Tibial nerve (tissue), 4 donors: ENCODE measurements at places on chromosomes 6 and 20. TPM values are rescaled to one million over a fixed set of nuclear protein-coding genes. Genes with fewer than 3 reads are reported as not detected.

Gene CRYBG1
- total RNA-seq, result 7.3 TPM

Gene FAM83C
- total RNA-seq, result not detected

DNA sequence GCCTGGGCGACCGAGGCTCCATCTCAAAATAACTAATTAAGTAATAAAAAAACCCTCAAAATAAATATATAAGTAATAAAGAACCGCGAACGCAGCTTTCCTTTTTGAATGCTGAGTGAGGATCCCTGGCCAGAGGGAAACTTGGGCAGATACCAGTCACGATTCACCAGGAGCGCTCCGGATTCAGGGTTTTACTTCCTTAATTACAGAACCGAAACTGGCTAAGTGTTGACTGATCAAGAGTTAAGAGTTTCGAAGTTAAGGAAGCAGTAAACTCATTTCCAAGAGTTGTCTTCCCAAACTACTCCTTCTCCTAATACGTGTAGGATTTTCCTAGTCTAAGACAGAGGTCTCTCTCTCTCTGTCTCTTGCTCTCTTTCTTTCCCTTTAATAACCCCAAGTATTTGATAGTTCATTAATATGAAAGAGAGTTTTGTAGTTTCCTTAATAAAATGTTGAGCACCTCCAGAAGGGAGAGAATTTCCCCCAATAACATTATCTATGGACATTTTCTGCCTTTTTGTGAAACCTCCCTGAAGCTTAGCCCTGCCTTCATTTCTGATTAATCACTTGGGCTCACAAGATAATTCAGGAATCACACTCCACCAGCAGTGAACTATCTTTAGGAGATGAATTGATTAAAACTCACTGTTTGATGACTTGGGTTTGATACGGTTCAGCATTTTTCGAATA is 61.4 kb upstream of the ZNF217 start:
- DNase-seq, result no peak

DNA sequence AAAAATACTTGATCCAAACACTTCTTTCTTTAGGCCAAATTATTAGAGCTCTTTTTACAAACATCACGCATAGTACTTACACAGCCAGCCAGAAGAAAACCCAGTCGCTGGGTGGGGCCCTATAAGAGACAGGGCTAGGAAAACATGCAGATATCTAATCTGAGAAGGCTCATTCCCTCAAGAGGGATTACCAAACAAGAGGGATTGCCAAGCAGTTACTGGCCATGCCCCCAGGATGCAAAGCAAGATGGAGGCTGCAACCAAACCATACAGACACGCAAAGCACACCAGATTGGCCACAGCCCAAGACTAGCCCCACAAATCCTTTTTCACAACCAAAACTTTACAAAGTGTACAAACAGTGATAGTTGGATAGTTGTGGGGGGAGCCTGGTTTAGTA is 1235.4 kb upstream of the GJE1 start:
- DNase-seq, result no peak

DNA sequence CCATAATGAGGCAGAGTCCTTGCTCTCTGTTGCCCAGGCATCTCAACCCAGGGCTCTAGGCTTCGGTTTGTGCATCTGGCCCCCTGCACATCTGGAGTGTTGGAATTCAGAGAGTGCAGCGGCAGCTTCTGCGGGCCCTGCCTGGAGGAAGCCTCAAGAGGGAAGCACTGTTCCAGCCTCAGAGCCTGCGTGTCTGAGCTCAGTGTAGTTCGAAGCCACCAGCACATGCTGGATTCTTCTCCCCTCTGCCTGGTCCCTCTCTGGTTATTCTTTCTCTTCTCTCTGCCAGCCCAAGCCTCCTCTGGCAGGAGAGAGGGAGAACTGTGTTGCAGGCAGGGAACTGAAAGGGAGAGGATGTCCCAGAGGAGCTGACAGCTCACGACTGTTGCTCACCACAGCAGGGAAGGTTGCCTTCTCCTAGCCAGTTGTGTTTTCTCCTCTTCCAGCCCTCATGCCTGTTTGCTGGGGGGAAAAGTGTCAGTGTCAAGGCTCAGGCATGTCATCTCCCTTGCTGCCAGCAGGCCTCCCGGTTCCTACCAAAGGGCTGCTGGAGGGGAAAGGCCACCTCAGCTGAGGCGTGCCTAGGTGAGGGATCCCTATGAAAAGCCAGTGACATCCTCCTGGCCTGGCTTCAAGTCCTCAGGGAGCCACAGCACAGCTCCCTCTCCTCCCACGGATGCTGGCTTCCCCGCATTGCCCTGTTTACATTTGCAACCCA is 126.0 kb upstream of the LRFN2 start:
- DNase-seq, result no peak

GRCh38 chr6:35093118-35093445 is 48.1 kb downstream of the TCP11 start:
- DNase-seq, result no peak

DNA sequence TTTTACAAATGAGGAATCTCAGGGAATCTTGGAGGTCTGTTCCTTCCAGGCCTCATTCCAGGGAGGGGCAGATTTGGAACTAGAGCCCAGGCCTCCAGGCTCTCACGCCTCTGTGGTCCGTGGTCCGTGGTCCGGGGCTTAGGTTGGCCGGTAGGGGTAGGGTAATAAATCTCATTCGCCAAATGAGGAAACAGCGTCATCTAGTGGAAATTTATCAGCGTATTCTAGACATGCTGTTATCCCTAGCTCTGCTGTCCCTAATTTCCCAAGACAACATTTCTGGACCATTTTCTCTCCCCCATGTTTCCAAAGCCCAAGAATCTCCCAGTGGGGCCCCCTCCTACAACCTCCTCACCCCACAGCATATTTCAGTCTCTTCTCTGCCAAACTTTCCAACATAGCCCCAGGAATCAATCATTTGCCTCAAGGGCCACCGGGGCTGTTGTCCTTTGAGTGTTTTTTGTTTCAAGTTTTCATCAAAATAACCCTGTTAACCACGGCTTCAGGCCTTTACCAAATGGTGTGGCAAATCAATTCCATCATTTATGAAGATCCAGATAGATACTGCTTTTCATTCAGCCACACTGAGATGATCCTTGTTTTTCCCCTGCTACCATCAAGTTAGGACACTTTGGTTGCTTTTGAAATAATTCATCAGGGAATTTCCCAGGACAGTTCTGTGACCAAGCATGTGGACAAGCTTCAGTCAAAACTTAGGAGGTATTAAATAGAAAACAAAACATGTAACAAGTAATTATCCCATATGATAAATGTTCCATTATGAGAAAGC is 126.8 kb downstream of the ALDH8A1 start:
- no peak for DNase-seq

GRCh38 chr20:39961637-39962244 is 727.3 kb downstream of the MAFB start:
- no peak for DNase-seq

- DNase-seq, result no peak
These were observed 537.9 kb upstream of the JARID2 start for GRCh38 chr6:14707971-14708465.

DNA sequence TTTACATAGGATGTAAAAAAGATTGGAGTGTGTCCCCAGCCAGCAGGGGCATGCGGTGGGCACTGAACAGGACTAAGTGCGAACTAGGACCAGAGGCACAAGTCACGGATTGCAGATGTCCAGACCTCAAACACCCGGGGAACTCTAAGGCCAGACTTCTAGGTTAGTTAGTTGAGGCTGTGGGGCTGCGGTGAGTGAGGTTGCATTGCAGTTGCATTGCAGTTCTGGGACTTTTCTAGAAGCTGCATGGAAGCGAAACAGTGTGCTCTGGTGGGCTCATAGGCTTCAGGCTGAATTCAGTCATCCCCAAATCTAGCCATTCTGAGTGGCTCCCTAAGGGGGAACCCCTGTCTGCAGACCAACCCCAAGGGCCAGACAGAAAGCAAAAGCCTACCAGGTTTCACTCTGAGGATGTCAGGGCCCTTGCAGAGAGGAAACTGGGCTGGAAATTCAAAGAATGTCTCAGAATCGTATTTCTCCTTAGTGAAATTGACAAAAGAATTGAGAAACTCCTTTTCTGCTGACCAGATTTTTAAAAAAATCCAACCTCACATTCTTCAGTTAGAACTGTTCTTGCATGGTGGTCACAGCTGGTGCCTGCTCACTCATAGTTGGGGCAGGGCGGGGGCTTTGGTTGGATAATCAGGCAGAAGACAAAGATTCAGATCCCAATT is 182.8 kb downstream of the ZDHHC14 start:
- DNase-seq, result no peak

- DNase-seq, result no peak
These were observed 407.6 kb upstream of the SOX4 start for GRCh38 chr6:21185861-21186478.

DNA sequence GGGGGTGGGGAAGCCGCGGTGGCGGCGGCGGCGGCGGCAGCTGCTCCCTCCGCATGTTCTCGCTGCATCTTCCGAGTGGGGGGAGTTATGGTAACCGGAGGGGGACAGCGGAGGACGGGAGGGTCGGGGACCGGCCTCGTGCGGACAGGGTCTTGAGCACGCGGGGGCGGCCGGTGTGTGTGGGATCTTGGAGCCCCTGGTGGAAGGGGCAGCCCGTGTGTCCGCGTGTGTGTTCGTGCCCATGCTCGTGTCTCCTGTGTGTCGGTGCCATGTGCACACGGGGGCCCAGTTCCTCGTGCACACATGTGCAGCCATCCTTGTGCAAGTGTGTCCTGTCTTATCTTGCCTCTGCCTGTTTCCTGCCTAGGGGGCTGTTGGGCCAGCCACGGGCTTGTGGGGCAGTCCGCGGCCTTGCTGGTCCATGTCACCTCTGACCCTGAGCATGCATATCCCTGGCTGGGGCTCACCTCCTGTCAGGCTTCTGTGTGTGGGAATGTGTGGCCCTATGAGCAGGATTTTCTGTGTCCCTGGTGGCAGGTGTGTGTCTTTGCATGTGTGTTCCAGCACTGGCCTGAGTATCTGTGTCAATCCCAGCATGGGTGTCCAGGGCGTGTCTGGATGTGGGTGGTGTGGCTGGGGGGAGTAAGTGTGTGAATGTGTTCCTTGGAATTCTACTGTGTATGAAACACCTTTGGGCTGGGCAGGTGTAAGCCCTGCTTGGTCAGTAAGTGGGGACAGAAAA is 8.5 kb downstream of the SYNGAP1 start:
- DNase-seq, result no peak

DNA sequence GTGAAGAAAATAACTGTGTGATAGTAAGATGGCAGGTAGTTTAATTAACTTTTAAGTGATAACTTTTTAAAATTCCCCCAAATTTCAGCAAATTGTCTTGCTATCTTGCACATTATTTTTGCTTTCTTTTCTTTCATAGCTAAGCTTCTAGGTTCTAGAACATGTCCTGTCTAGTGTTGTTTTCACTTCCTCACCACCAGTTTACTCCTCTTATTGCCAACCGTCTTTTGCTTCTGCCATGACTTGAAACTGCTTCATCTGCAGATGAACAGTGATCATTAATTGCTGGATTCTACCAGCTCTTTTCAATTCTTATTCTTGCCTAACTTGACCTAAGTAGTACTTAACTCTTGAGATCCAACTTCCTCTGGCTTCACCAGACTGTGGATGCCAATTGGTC is 137.8 kb downstream of the CENPW start:
- DNase-seq, result no peak
